ENCODE measurements at places on chromosomes 4 and X.
A peak's percentile ranks its signal among the peaks of the same experiment; 100 is the strongest.

- no peak for DNase-seq
These were observed 40.5 kb downstream of the CASP6 start for GRCh38 chr4:109662771-109663170.

GRCh38 chrX:120790118-120790517 lies 85.5 kb downstream of the CT47B1 start:
- DNase-seq: peak; percentile 81

- no peak for DNase-seq
These were observed 33.8 kb downstream of the PRKX start for GRCh38 chrX:3679669-3680068.

DNA sequence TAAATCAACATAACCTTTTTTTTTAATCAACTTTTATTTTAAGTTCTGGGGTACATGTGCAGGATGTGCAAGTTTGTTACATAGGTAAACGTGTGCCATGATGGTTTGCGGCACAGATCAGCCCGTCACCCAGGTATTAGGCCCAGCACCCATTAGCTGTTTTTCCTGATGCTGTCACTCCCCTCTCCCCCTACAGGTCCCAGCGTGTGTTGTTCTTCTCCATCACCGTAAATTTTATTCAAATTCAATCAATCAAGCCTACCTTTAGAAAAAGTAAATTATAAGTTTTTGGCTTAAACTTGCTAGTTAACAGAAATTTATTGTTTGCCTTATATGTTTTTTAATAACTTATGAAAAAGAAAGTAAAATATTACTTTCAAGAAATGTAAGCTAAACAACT lies 25.9 kb downstream of the TIGD2 start:
- DNase-seq: no peak

GRCh38 chrX:39426101-39426500 lies 624.8 kb downstream of the MID1IP1 start:
- no peak for DNase-seq

DNA sequence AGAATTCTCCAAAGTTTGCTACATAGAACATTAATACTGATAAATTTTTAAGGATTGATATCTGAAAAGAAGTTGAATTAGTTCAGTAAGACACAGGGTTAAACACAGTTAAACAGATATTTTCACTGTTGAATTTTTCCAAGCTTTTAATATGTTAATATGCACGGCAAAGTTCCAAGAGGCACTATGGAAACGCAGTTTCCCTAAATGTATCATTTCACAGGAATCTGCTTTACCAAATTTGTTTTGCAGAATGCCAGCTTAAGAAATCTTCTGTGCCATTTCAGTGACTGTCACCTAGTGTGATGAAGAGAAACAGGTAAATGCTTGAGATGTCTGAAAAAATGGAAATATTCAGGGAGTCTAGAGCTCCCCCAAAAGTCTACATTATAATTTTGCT lies 395.9 kb upstream of the GRIA3 start:
- DNase-seq: no peak

DNA sequence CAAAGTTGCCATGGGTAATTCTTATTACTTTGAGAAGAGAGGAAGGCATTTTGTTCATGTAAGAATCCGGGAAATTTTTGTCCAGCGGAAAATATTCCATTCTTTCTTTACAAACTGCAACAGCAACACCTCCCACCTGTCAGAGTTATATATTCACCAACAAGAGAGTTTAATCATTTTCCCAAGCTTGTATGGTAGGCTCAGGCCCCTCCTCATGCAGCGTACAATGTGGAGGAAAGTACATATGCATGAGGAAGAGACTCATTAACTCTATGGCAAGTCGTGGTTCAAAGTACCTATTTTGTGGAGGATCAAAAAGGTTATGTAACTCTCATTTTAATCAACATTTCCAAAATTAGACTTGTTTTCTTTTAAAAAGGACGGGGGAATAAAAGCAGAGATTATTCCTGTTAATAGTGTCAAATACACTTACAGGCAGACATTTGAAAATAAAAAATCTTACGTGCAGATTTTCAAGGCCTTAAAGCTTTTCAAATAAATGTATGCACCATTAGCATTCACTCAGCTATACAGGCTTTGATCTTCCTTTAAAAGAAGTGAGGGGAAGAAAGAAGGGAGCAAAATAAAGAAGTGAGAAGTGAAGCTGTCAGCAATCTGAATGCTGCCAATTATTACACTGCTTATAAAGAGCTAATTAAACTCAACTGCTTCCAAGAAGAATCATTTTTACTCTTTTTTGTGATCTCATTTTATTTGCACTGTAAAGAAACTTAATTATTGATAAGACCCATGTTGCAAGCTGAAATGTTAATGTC lies 204.8 kb downstream of the FAT4 start:
- no peak for DNase-seq

DNA sequence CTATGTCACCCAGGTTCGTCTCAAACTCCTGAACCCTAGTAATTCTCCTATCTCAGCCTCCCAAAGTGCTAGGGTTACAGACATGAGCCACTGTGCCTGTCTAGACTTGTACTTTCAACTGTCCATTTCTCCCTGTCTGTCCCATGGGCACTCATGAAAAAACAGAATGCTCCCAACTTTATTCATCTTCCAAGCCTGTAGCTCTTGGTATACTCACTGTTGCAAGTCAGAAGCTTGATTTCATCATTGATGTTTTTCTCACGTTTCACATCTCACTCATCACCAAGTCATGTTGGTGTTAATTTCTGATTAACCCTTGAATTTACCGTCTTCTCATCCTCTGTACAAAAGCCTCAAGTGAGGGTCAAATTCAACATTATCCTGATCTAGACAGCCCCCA lies 7.3 kb upstream of the SRP72 start:
- DNase-seq: no peak

GRCh38 chr4:114807357-114807756 lies 208.8 kb downstream of the UGT8 start:
- no peak for DNase-seq

- DNase-seq: no peak
These were observed 176.9 kb upstream of the ARSJ start for GRCh38 chr4:114156371-114156770.

DNA sequence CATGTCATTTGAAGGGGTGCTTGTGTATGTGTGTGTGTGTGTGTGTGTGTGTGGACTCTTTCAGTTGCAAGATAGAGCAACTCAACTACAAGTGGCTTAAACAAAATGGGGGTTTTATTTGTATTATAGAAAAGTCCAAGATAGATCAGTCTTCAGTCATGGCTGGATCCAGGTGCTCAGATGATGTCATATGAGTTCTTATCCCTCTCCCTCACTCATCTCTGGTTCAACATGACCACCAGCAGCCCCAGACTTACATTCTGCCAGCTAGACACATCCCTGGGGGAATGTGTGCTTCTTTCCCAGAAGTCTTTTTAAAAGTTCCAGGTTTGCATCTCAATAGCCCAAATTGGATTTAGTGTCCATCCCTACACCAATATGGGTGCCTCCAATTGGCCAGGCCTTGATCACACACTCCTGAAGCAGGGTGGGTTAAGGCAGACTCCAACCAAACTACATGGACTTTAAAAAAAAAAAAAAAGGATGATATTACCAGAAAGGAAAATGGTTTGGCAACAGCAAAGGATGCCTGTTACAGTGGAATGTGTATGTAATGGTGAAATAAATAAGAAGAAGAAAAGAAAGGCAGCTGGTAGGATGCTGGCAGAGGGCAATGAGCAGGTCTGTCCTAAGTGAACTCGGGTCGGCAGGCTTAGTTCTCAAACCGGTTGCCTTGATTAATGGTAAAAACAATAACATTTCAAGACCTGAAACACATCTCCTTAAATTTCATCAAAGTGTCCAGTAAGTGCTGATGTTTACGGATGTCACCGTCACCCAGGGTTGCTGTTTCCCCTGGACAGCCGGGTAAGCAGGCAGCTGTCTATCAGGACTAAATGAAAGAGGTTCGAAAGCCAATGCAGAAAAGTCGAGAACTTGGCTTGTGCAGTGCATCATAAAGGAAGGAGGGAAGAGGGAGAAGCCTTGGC lies 107.7 kb downstream of the SMIM20 start:
- peak; percentile 97 for DNase-seq

DNA sequence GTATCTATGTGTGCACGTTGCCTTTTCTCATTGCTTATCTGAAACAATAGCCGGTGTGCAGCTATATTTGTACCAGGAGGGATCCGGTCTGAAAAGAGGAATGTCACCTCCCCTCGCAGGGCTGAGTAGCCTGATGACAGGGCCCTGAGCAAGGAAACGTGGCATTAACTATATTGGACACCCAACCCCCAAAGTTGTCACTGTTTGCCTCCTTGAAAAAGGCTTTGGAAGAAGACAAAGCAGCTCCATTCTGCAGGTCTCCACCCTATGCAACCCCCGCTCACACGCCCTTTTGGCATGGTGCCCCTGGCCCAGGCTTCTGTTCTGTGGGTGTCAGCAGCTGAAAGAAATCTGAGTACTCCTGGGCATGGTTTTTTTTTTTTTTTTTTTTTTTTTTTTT lies 8.2 kb downstream of the PRRG3 start:
- DNase-seq: no peak

Data from DMS53 (cell line).